ENCODE measurements at places on chromosomes 7 and 10. TPM values are rescaled to one million over a fixed set of nuclear protein-coding genes. Genes with fewer than 3 reads are reported as not detected.

- H3K4me1 ChIP-seq = no peaks in the 10 kb centered on the region
- no peak overlapping the region for H3K4me3 ChIP-seq
- H3K27ac ChIP-seq = no peak overlapping the region
Measured at GRCh38 chr7:126119981-126120380, 1132.8 kb downstream of the GRM8 start.

GRCh38 chr10:4587466-4587865 lies 238.5 kb upstream of the AKR1E2 start:
- no peaks in the 10 kb centered on the region for H3K4me1 ChIP-seq
- no peak overlapping the region for H3K4me3 ChIP-seq
- H3K27ac ChIP-seq = no peak overlapping the region
- no peak for DNase-seq
- H3K36me3 ChIP-seq = no peaks in the 10 kb centered on the region

DNA sequence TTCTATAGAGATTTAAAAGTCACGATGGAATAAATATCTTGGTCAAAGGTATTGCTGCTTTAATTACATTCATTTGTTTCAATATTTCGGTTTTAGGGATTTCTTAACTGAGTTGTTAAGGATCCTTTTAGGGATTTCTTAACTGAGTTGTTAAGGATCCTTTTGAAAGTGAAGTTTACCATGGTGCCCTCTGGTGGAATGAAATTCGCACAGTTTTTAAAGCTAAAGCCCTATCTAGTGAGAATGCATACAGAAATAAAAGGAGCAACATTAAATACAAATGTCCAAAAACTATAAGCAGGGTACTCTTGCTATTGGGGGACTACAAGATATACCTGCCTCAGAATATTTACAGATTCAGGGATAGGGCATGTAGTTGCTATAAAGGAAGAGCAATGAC lies 193.7 kb downstream of the RNLS start:
- peaks cover 34% of the 10 kb centered on the region for H3K4me1 ChIP-seq
- no peak for DNase-seq
- H3K4me3 ChIP-seq = no peak overlapping the region
- H3K27ac ChIP-seq = no peak overlapping the region
- H3K36me3 ChIP-seq = no peaks in the 10 kb centered on the region

- no peak overlapping the region for H3K27ac ChIP-seq
- no peaks in the 10 kb centered on the region for H3K36me3 ChIP-seq
- no peak for DNase-seq
- no peaks in the 10 kb centered on the region for H3K27me3 ChIP-seq
Measured at GRCh38 chr7:124566583-124566982, 199.0 kb downstream of the GPR37 start.

Gene ZNF365
- total RNA-seq = 2.3 TPM
